ENCODE measurements at places on chromosomes 6 and 20. TPM values are rescaled to one million over a fixed set of nuclear protein-coding genes. Genes with fewer than 3 reads are reported as not detected.

GRCh38 chr6:37078814-37079213 is 73.4 kb downstream of the FGD2 start:
- no peak for DNase-seq

GRCh38 chr6:52102405-52102804 is 15.0 kb upstream of the PKHD1 start:
- no peak for DNase-seq

DNA sequence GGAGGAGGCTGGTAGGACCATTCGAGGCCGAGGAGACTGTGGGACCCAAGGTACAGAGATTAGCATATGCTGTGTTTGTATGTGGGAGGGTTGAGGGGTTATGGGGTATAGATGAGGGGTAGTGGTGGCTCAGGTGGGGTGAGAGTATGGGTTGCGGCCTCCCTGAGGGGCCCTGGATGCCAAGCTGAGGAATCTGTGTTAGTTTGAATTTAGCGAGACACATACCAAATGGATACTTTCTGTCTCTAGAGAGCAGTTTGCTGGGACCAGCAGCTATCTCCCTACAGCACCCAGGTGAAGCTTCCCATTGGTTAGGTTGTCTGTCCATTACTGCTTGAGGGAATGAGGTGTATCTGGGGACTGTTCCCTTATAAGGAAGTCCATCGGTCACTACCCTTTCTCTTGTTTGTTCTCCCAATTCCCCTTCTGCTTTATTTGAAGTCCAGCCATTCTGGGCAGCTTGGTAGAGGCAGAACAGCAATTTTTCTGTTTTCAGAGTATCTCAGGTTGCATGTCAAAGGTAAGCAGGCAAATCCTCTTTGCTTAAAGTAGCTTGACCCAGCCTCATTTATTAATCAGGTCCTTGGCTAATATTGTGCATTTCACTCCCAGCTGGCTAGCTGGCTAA is 15.2 kb downstream of the CHMP4B start:
- no peak for DNase-seq

DNA sequence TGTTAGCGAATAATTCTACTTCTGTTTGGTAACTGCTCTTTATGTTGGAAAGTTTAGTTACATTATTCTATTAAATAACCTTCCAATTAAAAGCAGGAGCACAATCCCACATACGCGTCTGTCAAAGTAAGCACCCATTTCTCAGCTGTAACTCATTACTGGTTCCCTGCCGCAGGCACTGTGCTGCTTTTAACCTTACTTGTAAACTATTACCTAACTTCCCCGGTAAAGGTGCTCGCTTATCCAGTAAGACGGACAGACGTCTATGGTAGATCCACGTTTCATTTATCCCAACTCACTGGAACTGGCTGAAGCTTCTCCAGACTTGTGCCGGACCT is 529 bp upstream of the ENPP4 start:
- no peak for DNase-seq

DNA sequence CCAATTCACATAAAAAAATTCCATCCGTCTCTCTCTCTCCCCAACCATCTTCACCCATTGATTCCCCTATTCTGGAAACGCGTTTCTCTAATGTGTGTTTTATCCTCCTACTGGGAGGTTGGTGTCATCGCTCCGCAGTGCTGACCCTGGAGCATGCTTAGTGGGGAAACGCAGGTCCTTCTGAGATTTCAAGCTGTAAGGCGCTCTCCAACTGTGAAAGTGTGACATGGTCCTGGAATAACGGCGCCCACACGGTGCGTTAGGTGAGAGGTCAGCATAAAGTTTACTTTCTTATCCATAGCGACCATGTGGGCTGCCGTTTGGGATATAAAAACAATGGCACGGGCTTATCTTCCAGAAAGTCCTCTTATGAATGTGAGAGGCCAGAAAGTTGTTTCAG is 123.9 kb downstream of the WDR27 start:
- DNase-seq, result no peak

DNA sequence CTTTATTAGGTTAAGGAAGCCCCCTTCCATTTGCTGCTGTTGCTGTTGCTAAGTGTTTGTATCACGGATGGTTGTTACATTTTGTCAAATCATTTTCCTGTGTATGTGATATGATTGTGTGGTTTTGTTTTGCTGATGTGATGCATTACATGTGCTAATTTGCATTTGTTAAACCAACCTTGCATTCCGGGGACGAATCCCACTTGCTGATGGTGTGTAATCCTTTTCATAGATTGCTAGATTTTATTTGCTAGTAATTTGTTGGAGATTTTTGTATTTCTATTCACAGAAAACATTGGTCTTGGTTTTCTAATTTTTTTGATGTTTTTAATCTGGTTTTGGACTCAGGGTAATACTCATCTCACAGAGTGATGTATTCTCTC is 167.8 kb downstream of the WDR27 start:
- DNase-seq, result no peak

DNA sequence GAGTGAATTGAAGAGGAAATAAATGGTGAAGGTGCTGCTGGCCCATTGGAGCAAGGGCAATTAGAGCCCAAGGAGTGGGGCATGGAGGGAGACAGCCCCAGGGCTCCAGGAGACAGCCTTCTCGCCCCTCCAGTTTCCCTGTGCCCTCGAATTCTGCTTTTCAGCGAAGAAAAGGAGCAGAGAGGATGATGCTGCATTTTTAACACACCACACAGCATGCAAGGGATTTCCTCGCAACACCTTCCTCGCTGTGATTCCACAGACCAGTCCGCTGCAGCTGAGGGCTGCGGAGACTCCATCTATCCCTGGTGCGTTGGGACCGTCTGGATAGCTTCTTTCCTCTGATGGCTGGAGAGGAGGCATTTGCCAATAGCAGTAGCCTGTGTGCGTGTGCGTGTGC is 41.7 kb downstream of the PTCHD4 start:
- no peak for DNase-seq

DNA sequence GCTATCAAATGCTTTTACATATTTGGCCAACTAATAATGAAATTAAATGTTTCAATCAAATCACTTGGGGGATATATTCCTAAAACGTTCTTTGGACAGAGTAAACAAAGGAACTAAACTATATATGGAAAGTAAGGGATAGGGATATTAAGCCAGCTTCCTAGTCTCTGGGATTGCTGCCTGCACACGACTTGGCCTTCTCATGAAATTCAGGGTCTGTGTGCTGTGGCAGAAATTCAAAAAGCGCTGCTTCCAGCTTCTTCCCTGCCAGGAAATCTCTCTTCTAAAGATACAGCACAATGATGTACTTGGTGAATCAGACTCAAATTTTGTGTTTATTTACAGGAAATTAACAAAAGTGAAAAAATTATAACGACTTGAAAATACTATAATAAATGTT is 206.3 kb upstream of the RAB32 start:
- no peak for DNase-seq

- no peak for DNase-seq
Observed at GRCh38 chr6:45896783-45897441, 118.7 kb downstream of the CLIC5 start.

DNA sequence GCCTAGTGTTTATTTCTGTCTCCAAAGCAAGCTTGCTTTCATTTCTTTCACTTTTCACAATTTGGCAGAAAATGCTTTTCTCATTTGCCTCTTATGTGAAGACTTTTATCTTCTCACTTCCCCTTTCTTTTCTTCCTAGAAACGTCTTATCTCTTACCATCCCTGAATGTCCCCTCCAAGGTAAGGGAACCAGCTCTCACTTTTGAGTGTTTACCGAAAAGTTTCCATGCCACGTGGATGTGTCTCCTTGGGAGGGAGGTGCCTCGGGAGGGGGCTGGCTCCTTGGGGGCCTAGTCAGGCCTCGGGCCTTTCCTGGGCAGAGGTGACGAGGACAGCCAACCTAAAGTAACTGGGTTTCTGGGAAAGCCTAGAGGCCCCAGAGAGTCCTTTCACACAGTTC is 127.4 kb downstream of the CD24 start:
- no peak for DNase-seq

DNA sequence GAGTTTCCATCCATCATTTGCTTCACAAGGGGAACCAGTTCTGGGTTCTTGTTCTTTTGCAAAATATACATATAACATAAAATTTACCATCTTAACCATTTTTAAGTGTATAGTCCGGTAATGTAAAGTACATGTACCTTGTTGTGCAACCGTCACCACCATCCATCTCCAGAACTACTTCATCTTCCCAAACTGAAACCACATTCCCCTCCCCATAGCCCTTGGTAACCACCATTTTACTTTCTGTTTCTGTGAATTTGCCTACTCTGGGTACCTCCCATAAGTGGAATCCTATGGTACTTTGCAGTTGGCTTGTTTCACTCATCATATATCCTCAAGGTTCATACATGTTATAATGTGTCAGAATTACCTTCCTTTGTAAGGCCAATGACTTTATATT is 70.3 kb upstream of the DSP start:
- DNase-seq, result no peak

GRCh38 chr6:87917886-87918285 is 129.8 kb upstream of the SPACA1 start:
- DNase-seq, result no peak

DNA sequence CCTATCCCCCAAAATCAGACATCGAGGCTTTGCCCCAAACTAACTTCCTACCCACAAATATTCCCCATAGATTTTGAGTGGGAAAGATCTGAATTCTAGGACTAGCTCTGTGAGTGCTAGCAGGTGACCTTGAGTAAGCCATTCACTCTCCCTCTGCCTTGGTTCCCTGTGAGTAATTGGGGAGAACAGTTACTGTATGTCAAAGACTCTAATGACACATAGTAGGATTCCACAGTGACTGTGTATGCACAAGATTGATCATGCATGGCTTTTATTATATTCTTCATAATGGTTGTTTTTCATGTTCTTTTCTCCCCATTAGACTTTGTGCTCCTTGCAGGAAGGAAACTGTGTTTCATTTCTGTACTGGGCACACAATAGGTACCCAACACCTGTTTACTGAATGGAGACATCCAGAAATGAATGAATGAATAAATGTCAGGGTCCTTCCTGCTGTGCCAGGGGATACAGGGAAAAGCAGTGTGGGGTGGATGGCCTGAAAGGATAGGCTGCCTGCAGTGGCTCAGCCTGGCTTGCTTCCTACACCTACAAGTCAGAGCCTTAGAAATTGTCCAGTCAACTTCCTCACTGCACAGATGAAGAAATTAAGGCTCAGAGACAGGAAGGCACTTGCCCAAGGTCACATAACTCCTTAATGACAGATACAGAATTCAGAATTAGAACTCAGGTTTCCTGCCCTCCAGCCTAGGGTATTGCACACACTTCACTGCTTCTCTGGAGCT is 901 bp upstream of the TMEM151B start:
- DNase-seq, result no peak

The LHFPL5 gene
- total RNA-seq, result not detected

The FAM83D gene
- total RNA-seq, result 4.8 TPM

The TRAM2 gene
- total RNA-seq, result 178 TPM

The CCDC170 gene
- 0.60 TPM for total RNA-seq

The C6orf52 gene
- 0.97 TPM for total RNA-seq
